ENCODE measurements at places on chromosomes 7 and 10.

DNA sequence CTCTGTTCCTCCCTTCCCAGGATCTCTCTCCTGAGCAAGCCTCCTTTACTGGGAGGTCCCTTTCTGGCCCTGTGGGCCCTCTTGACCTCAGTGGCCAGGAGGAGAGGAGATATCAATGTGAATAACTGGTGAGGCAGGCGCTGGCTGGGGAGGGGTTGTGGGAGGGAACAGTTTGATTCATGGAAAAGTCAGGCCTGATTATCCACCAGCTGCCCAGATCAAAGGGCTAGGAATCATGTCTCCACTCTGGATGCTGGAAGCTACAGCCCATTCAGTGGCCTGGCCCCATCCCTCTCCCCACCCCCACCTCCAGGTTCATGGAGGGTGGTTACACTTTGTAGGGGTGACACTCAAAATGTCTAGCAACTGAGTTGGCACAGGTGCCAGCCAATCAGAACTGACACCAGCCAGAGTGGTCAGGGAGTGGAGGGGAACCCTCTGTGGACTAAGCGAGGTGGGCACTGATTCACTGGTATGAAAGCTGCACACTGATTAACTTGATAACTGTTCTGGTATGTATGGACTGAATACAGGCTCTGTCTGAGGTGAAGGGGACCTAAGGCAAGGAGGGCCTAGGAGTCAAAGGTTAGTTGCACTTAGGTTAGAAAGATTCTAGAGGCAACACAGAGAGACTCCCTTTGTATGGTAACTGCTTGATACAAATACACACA lies 4.8 kb downstream of the PRRT4 start:
- no peak for DNase-seq

DNA sequence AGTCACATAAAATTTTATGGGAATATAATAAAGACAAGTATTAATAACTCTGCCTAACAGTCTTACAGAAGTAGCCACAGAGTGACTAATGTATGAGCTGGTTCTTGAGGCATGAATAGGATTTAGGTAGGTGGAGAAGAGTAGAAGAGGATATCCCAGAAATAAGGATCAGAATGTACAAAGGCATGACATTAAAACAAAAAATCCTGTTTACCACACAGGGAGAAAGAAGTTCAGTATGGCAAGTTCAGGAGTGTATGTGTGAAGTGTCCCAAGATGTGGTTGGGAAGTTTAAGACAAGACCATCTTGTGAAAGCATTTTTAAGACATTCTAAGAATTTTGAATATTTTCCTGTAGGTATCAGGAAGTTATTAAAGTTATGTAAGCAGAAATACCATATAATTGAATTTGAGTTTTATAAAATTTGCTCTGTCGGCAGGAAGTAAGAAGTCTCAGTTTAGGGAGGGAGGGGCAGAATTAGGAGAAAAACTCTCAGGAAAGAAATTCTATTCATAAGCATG lies 64.7 kb upstream of the CAV2 start:
- DNase-seq: peak; percentile 96

DNA sequence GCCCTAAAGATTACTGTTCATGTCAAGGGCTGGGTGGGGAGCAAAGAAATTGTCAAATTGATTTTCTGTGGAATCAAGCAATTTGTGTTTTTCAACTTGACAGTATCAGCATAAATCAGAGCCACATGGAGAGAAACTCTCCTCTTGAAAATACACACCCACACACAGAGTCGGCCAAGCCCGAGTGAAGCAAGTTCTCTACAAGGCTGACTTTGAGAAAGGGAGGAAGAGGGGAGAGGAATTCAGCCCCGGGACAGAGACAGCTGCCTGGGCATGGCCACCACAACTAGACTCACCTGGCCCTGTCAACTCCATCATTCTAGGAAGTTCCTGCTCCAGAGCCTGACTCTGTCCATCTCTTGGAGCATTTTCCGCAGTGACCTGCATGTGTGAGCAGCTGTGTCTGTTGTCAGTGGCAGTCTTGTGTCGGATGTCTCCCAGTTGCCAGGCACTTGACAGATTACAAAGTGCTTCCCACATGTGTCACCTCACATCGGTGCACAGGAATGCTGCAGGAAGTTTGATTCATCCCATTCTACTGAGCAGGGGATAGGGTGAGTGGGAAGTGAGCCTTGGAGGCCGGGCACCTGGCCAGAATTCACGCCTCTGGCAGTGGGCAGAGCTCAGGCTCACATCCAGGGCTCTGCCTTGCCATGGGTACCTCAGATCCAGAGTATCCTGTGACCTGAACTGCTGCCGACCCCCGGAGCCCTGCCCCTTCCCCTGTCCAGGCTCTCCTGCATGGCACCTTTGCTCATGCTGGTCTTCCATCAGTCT lies 37.9 kb downstream of the ADAM12 start:
- DNase-seq: peak; percentile 99

- peak; percentile 94 for DNase-seq
Measured at GRCh38 chr7:82204694-82205093, 238.9 kb downstream of the CACNA2D1 start.

DNA sequence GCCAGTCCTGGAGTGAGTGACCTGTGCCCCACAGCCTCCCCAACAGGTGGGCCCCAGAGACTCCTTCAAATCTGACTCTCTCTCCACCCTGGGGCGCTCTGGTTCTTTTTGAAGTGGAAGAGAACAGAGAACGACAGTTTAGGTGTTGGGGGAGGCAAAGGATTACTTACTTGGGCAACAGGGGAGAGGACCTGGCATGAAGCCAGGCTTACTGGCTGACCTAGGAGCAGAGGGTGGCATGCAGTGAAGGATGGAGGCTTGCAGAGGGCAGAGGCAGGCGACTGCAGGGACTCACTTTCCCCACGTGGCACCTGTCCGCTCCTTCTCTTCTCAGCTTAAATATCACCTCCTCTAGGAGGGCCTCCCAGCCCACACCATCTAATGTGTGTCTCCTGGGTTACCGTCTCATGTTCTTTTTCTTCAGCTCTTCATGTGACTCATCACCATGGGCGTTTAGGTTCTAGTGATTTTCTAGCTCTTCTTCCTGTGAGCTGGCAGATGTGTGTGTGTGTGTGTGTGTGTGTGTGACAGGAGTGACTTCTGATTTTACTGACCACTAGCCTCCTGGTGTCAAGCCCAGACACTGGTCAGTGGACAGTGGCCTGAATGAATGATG lies 15.5 kb downstream of the LZTS2 start:
- DNase-seq: peak; percentile 86

GRCh38 chr10:66501356-66501755 lies 424.5 kb upstream of the LRRTM3 start:
- DNase-seq: no peak

- peak; percentile 74 for DNase-seq
Measured at GRCh38 chr7:128221929-128222403, 19.1 kb upstream of the LEP start.

GRCh38 chr7:127504715-127505114 lies 80.7 kb downstream of the GCC1 start:
- no peak for DNase-seq

DNA sequence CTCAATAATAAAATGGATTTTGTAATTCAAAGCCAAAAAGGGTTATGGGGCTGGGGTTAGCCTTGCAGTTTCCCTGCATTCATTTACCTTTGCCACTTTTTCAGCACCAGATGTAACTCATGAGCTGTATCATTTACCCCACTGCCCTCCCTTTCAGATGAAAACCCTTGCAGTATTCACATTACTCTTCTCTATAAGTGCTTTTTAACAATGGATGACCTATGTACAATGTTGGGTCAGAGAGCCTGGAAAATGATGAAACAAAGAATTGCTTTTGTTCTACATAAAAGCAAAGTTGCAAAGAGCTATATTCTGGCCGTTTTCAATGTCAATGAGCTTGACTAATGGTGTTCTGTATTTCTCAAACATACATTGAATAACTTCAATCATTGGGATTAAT lies 189.7 kb downstream of the TMEM26 start:
- DNase-seq: no peak

DNA sequence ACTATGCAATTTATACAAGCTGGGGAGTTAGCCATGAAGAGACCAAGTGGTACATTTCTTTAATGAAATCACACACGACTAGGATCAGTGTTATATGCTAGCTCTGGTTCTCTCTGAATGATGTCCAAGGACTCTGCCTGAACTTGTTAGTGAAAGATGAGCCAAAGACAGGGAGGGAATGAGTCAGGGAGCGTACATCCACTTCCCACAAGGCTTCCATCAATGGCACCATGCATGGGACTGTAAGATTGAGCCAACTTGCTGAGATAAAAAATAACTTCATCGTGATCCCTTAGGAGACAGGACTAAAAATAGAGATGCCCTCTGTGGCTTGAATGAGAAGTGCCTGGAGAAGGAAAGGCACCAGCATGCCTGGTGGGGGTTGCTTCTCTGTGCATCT lies 629.7 kb downstream of the ACTR3B start:
- DNase-seq: no peak

- DNase-seq: peak; percentile 31
Measured at GRCh38 chr10:133324198-133324792, 12.4 kb downstream of the CALY start.
